ENCODE measurements at places on chromosomes 7 and 10.
A peak's percentile ranks its signal among the peaks of the same experiment; 100 is the strongest.

- no peak for DNase-seq
These were observed 754 bp downstream of the GSTO1 start for GRCh38 chr10:104255311-104255981.

- no peak for DNase-seq
These were observed 122.1 kb upstream of the EFCAB10 start for GRCh38 chr7:105703207-105703930.

- no peak for DNase-seq
These were observed 205.5 kb upstream of the KLF14 start for GRCh38 chr7:130939321-130940095.

DNA sequence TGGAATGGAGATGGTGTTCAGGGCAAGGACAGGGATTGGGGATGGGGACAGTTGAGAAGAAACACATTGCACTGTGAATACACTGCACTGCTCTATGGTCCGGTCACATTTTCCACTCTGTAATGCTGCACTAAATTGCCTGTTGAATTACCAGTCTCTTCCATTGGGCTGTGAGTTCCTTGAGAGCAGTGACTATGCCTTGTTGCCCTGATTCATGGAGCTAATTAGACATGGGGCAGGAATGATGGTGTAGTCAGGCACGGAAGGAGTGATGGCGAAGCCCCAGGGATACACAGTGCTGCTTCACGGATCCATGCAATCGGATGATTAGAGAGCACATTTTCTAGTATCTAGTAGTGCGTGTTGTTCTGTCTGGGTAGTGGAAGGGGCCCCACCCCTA is 25.4 kb upstream of the GPAM start:
- DNase-seq: no peak

DNA sequence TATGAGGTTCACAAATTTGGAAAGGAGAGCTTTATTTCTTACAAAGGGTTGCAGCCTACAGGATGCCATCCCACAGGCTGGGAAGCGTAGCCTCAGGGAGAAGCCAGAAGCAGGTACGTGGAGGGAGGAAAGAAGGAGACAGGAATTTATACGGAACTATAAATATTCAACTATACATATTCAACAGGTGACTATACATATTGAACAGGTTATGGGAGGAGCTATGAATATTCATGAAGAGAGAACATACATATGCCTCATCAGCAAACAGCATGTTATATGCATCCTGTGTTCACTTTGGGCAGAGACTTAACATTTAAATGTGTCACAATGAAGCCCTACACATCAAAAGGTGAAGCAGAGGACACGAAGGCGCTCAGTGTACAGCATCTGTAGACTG is 40.5 kb upstream of the LMTK2 start:
- no peak for DNase-seq

DNA sequence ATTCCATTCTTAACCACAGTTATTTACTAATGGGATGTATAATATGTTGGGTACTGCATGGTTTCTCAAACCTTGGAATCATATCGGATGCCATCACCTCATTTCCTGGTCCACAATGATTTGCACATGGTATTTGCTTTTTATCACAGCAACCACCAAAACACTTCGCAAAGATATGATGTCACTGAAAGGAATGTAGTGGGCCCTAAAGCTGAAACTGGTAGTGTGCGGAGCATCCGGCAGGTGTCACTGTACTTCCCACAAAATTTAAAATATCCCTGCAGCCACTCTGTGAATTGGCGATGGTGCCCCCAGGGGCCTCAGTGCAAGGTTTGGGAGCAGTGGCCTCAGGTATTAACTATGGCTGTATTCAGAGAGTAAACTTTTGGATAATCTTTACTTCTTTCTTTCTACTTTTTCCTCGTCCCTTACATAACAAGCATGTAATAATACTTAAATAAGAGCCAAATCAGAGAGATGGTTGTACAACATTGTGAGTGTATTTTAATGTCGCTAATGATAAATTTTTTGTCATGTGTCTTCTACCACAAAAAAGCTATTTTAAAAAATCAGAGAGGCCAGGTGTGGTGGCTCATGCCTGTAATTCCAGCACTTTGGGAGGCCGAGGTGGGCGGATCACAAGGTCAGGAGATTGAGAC is 66.2 kb downstream of the FAM241B start:
- DNase-seq: peak; percentile 78

GRCh38 chr10:82814635-82815034 is 939.6 kb downstream of the NRG3 start:
- no peak for DNase-seq

DNA sequence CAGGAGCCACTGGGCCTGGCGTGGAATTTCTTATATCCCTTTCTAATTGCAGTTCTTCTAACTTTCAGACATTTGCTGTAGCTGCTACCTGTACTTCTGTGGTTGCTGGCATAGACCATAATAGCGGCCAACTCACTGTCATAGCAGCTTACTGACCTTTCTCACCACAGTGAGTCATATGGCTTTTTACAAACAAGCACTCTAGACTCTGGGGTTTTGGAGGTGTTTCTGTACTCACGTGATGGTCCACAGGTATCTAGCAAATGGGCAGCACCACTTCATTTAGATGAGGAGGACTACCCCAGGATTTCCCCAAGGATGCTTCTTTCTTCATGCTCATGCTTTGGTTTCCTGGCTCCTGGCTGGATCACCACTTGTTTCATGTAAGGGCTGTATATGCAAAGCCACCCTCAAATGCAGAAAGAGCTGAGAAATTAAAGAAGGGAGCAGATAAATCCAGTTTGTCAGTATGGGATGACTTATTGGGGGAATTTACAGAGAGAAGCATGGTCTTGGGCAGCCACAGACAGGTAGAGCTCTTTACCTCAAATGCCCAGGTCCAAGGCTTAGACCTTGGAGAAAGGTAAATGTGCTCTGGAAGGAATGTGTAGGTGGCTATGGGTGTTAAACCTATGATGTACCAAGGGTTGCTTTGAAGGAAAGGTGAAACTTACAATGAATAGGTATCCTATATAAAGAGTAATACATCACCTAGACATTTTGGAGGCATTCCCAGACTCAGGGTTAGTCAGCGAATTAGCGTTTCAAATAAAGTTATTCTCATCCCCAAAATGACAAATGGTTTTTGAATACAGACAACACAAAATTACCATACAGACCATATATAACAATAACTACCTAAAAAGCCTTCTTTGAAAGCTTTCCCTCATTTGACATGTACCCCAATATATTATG is 15.9 kb upstream of the SLC25A16 start:
- DNase-seq: no peak

- DNase-seq: no peak
These were observed 418.0 kb upstream of the ETV1 start for GRCh38 chr7:14407246-14408015.

DNA sequence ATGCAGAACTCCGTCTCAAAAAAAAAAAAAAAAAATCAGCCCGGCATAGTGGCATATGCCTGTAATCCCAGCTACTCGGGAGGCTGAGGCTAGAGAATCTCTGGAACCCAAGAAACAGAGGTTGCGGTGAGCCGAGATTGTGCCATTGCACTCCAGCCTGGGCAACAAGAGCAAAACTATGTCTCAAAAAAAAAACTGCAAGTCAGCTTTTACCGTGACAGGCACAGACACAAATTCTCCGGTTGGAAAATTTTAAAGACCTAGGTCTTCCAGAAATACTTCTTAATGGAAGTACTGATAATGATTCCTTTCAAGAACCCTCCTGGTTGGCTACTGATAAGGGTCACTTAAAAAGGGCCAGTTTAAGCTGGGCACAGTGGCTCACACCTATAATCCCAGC is 19.4 kb upstream of the ARPC1B start:
- no peak for DNase-seq

DNA sequence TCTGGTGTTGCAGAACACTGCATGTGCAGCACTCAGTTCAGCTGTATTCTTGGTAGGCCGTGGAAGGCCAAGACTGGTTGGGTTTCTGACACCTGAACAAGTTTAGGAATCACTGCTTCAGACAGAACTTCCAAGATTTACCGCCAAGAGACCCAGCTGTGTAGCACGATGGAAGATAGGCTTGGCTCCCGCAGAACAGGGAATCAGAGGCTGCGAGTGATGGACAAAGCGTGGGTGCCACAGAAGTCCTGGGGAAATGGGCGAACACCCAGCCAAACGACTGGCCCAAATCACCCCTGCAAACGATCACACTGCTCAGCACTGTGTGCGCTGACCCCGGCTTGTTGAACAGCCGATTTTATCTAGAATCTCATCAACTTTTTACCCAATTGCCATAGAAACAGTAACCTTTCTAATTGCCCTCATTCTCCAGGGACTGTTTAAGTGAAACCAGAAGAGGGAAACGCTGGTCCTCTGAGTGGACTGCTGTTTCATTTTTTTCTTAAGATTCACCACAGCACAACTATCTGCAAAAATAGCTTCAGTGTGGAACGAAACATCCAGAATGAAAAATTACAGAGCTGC is 17.9 kb downstream of the ZFAND2A start:
- no peak for DNase-seq

- DNase-seq: no peak
These were observed 17.8 kb downstream of the MET start for GRCh38 chr7:116689790-116690259.

DNA sequence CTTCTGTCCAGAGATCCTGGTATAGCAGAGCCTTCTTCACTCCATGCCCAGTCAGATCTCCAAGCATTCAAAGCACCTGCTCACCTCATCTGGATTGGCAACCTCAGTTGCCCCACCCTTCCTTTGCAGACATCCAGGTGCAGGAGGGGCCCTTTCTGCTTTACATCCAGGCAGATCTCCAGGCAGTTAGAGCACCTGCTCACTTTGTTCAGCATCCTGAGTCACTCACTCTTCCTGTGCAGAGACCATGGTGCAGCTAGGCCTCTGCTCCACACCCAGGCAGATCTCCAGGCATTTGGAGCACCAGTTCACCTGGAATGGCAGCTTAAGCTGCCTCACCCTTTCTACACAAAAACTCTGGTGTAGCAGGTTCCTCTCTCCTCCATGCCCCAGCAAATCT is 153.1 kb downstream of the CDK14 start:
- DNase-seq: no peak

GRCh38 chr10:119726676-119727261 is 919 bp downstream of the INPP5F start:
- DNase-seq: no peak

DNA sequence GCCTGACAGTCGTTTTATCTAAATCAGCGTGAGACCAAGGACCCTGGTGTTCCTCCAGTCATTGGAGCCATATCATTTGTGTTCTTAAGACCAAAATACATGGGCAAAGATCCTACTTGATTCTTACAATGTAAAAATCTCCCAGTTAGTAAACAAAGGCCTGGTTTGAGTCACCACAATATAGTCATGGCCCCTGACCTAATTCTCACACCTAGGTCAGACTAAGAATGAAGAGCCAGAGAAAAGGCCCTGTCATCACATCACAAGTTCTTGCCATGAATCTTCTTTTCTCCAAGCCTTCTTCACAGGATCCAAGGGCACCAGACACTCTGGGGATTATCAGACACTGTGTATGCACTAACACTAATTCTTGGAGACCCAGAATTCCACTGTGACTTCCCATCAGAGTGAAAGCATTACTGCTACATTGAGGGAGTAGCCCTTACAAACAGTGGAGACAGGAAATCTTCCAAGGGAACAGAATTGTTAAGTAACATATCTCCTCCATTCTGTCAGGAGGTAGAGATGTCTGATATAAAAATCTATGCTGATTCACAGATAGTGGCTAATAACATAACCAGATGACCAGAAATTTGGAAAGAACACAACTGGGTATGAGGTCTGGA is 7.6 kb upstream of the ERVW-1 start:
- DNase-seq: no peak

DNA sequence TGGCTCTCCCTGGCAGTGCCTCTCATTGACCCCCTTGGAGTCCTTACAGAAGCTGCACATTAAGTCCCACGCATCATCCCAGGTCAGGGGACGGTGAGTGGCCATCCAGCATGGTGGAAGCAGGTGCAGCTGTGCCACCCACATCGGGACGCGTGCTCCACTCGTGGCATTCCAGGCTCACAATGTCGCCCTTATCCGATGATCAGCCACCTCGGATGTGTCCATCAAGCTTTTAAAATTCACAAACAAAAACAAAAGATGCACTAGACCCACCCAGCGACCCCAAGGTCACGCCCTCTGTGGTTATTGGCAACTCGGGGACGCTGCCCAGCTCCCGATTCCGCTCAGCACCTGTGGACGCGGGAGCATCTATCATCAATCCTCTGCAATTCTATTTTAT is 530.9 kb downstream of the PTPRN2 start:
- DNase-seq: no peak

GRCh38 chr7:36810032-36810431 is 85.7 kb upstream of the AOAH start:
- no peak for DNase-seq

- no peak for DNase-seq
These were observed 5.2 kb downstream of the PSMG3 start for GRCh38 chr7:1564603-1565022.

GRCh38 chr7:49783446-49783845 is 10.0 kb downstream of the VWC2 start:
- DNase-seq: no peak

- DNase-seq: no peak
These were observed 55.5 kb downstream of the ZNF277 start for GRCh38 chr7:112262036-112262435.

DNA sequence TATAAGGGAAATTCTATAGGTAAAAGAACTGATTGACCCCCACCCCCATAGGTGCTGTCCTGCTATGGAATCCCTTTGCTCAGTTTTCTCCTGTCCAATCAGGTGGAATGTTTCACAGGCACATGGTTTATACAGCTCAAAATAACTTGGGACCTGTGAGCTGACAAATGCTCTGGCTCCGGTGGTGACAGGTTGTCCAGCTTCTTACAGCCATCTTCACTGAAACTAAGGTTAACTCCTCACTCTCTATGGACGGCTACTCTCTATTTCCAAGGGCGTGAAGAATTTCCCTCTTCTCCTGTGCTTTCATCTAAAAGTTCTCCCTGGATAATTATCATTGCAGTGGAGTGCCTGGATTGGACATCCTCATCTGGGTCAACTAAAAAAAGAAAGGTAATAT is at the start of gene MYPN:
TSS of gene MYPN (plus strand) at position 158 of the 400 bp plus-strand sequence. CDS start 11,951 bp downstream, outside the sequence.
- DNase-seq: no peak

DNA sequence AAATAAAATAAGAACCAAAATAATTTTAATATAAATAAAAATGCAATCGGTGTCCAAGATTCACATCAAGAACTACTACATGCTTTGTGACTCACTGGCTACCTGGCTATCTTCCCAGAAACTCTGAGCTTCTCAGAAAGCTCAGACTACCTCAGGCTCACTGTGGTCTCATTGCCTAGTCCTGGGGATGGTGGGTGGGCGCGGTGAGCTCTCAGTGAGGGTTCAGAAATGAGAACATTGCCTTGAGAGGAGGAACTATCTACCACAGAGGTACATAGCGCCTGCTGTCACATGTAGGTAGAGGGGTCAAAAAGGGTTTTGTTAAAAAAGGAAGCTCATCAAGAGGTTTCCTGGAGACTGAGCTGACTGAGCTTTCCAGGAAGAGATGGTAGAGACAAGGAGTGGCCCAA is 108.0 kb downstream of the WDFY4 start:
- DNase-seq: peak; percentile 41

Data from fibroblast of skin of left biceps (primary cell).